Amygdala (tissue), 56 donors: ENCODE measurements at places on chromosomes 12 and 14.
A peak's percentile ranks its signal among the peaks of the same experiment; 100 is the strongest.

DNA sequence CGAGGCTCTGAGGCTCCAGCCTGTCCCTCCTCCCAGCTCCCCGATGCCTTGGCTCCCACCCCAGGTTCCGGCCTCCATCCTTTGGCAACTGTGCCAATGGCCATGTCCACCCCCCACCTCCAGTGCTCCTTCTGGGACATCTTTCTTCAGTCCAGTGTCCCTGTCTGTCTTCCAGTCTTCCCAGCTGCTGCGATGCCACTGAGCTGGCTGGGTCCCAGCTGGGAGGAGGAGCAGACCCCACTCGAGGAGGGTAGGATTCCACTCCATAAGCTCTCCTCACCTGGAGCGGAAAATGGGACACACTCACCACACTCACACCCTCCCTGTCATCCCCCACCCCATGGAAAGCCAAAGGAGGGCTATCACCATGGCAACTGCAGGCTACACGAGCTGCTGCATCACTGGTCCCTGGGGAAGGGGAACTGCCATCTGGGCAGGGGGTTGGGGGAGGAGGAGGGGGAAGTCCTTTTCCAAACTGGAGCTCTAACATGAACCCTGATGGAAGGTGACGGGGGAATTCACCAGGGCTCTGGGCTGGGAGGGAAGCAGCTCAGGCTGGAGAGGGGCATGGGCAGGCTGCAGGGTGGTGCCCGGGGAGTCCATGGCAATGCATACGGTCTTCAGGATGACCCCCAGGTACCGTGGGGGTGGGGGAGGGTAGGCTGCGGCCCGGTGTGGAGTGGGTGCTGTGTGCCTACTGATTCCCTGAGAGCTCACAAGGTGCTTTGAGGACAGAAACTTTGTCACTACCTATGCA lies 94.3 kb downstream of the LRRC74A start:
- no peak for DNase-seq

- DNase-seq = no peak
Measured at GRCh38 chr12:64810831-64811230, 13.6 kb upstream of the TBC1D30 start.

DNA sequence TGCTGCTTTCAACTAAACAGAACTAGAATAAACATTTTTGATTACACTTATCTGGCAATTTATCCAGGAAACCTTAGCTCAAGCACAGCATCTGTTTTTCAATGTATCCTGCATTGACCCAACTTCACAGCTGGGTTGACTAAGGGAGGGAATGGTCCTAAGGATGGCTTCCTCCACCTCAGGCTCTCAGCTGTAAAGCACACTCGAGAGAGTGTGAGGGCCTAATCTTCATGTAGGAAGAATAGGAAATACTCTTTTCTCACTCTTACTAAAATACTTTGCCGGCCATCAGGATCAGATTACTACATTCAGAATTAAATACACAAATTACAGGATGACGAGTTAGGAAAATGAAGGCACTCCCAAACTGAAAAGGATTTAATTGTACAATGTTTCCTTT lies 7.2 kb downstream of the SETD3 start:
- no peak for DNase-seq

- no peak for DNase-seq
Measured at GRCh38 chr12:71237128-71237527, 79.3 kb upstream of the TSPAN8 start.

GRCh38 chr14:72907886-72908285 lies 14.0 kb upstream of the DPF3 start:
- no peak for DNase-seq

DNA sequence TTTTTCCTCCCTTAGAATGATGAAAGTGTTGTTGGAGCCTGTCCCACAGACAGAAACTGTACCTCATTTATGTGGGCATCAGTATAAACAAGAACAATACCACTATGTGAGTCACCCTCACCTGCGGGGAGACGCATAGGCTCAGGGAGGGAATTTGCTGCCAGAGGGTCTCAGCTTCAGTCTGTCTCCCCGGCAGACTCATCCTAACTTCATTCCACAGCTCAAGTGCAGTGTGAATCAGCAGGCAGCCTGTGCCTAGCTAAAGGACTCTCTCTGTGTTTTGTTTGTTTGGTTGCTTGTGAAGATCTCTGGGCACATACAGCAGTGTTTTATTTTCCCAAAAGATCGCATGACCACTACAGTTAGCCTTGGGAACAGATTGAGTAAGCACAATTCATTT lies 98.9 kb downstream of the PRKCH start:
- no peak for DNase-seq

GRCh38 chr12:101470939-101471338 lies 4.2 kb upstream of the SPIC start:
- no peak for DNase-seq

DNA sequence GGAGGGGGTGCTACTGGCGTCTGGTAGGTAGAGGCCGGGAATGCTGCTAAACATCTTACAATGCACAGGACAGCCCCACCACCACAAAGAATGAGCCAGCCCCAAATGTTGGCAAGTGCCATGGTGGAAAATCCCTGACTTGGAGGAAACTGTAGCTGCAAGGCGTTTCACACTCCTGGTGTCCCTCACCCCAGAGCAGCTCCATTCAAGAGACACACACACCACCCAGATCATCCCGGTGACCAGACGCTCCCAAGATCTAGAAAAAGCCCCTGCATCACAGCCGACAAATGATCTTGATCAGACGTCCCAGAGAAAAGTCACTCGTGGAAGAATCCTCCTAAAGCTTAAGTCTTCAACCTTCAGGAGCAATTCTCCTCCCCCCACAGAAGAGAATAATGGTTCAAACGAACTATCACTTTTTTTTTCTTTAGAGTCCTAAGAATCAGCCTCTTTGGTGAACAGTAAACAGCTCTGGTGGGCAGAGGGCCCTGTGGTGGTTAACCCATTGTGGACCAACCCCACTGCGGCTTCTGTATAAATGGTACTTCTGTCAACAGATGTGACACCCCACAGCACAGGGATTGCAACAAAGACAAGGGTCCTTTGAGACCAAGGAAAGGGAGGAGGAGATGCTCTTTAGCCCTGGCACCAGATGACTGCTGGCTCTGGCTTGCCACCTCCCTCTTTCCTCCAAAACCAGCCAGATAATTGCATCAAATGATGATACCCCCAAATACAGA lies 2.7 kb downstream of the GLTP start:
- peak; percentile 21 for DNase-seq

- DNase-seq = no peak
Measured at GRCh38 chr14:38197001-38197783, 10.5 kb upstream of the SSTR1 start.

GRCh38 chr12:131675126-131676080 lies 35.5 kb upstream of the SFSWAP start:
- DNase-seq = no peak

DNA sequence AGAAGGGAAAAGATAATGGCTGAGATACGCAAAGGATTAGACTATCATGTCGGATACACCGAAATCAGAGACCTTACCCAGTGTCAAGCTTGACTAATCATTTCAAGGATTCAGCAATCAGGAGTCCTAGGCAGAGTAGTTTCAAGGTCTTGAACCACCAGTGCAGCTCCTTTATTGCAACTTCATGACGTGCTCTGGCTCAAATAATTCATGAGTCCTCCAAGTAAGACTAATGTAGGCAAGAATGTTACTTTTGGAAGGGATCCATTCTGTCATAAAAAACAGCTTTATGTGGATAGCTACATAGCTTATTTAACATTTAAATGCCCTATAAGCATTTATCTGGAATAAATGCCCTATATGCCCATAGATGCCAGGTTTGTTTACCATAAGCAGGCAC lies 123.2 kb downstream of the LMO3 start:
- no peak for DNase-seq

GRCh38 chr12:56979628-56980027 lies 22.2 kb upstream of the RDH16 start:
- DNase-seq = no peak

GRCh38 chr12:109893261-109893995 lies 6.6 kb upstream of the TCHP start:
- DNase-seq = no peak

GRCh38 chr14:69948351-69948750 lies 69.1 kb downstream of the SMOC1 start:
- DNase-seq = no peak

- DNase-seq = no peak
Measured at GRCh38 chr12:119202544-119202943, 23.8 kb downstream of the HSPB8 start.

GRCh38 chr12:25531502-25532052 lies 21.5 kb downstream of the LMNTD1 start:
- no peak for DNase-seq

DNA sequence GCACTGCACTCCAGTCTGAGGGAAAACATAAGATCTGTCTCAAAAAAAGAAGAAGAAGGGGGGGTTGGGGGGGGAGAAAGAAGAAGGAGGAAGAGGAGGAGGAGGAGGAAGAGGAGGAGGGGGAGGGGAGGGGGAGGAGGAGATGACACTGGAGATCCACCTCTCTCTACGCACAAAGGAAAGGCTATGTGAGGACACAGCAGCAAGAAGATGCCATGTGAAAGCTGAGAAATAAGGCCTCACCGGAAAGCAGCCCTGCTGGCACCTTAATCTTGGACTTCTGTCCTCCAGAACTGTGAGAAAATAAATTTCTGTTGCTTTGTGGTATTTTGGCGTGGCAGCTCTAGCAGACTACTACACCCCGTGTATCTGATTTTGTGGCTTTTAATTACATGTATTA lies 477.9 kb downstream of the MED13L start:
- DNase-seq = no peak

DNA sequence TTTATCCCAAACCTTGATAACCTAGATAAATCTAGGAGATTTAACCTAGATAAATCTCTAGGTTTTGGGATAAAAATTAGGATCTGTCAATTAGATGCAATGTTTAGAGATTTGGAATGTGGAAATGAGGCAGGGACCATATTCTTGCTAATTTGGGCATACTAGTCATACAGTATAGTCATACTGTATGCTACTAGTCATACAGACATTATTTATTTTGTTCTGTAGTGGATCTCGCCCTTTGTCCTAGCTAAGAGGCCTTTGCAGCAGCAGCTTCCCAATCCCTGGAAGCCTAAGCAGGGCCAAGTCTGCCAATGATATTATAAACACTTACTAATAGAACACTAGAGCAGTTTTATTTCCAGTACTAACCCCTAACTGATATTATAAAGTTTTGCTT lies 136.4 kb downstream of the CEP128 start:
- no peak for DNase-seq

GRCh38 chr12:28885928-28886327 lies 263.1 kb upstream of the FAR2 start:
- DNase-seq = no peak

DNA sequence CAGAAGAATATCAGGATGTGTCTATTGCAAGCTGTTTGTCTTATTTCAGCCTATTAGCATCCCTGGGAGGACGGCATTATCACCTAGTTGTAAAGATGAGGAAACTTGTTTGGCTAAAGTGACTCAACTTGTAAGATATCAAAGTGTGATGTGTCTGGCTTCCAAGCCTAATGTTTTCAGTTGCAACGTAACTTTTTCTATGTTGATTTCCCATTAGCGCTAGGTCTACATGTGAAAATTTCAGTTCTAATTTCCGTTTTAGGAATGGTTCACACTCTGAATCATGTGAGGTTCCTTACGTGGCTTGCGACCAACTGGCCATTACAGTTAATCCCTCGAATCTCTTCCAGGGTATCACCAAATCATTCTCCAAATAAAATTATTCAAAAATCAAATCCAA lies 58.0 kb downstream of the LLPH start:
- DNase-seq = no peak

DNA sequence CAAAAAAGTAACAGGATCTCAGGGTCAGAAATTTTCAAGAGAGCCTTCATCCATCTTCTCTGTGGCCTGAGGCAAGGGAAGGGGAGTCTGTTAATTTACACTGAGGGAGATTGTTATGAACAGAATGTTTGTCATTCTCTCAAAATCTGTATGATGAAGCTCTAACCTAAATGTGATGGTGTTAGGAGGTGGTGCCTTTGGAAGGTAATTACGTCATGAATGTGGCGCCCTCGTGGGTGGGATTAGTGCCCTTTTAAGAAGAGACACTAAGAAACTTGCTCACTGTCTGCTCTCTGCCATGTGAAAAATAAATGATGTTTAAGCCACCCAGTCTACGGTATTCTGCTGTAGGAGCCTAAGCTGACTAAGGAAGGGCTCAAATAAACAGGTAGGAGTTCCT lies 521.6 kb downstream of the SNAPC1 start:
- no peak for DNase-seq

DNA sequence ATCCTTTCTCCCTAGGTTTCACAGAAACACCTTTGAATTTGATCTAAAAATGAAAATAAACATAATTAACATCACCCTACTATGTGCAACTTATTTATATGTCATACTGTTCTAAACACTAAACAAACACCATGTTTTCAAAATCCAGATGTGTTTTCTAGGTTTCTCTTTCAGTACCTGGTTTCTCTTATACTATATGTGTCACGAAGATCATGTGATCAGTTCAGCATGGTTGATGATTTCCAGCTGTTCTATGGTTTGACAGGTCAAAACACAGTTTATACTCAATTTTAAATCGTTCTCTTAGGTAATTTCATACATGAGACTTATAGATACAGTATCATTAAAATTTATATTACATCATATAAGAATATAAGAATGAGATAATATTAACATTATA lies 373.1 kb downstream of the SOX5 start:
- no peak for DNase-seq

GRCh38 chr12:31316891-31317290 lies 9.1 kb downstream of the SINHCAF start:
- no peak for DNase-seq

DNA sequence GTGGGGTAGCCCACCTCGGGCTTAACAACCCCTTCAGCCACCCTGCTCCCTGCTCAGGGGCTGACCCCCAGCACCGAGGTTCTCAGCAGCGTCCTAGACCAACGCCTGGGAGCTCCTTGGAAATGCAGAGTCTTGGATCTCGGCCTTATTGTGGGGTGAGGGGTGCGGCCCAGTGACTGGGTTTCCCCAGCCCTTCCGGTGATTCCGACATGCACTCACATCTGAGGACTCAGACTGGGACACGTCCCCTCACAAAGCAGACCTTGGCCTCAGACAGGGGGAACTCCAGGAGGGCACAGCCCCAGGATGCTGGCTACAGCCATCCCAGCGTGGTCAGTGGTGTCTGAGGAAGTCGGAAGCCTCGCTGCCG lies 117.7 kb downstream of the RFLNA start:
- DNase-seq = no peak

GRCh38 chr12:40105265-40105514 lies 691 bp downstream of the SLC2A13 start:
- DNase-seq = no peak

DNA sequence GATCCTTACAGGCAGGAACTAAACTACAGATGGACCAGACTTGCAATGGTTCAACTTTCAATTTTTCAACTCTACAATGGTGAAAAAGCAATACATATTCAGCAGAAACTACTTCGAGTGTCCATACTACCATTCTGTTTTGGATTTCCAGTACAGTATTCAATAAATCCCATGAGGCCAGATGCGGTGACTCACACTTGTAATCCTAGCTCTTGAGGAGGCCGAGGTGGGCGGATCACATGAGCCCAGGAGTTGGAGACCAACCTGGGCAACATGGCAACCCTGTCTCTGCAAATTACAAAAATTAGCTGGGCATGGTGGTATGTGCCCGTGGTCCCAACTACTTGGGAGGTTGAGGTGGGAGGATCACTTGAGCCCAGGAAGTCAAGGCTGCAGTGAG lies 336.1 kb downstream of the MED13L start:
- DNase-seq = no peak
